ENCODE measurements at places on chromosomes 6 and 20. TPM values are rescaled to one million over a fixed set of nuclear protein-coding genes. Genes with fewer than 3 reads are reported as not detected.

FAM50B gene
- 12.0 TPM for total RNA-seq

TAGAP gene
- not detected for total RNA-seq

STX11 gene
- total RNA-seq, result not detected

CCN6 gene
- not detected for total RNA-seq

TGM3 gene
- 0.09 TPM for total RNA-seq

CBLN4 gene
- total RNA-seq, result not detected

SCUBE3 gene
- total RNA-seq, result 2.8 TPM

CENPW gene
- 9.3 TPM for total RNA-seq

EEF1A2 gene
- 0.79 TPM for total RNA-seq

FRK gene
- 1.7 TPM for total RNA-seq

DLK2 gene
- 0.63 TPM for total RNA-seq

TXLNB gene
- 1.9 TPM for total RNA-seq

SNAI1 gene
- total RNA-seq, result 0.47 TPM

POM121L2 gene
- total RNA-seq, result not detected

METTL24 gene
- total RNA-seq, result 0.16 TPM

HTR1E gene
- not detected for total RNA-seq

WFDC5 gene
- not detected for total RNA-seq

BPIFB1 gene
- total RNA-seq, result not detected

LY6G5B gene
- total RNA-seq, result 4.0 TPM

MAS1L gene
- total RNA-seq, result not detected

PRPF6 gene
- 65.7 TPM for total RNA-seq

GTF2H4 gene
- 10.3 TPM for total RNA-seq

JPH2 gene
- under 0.01 TPM for total RNA-seq

IRF4 gene
- total RNA-seq, result 0.63 TPM

TMEM74B gene
- not detected for total RNA-seq

RGS17 gene
- total RNA-seq, result 15.1 TPM

GHRH gene
- not detected for total RNA-seq

RNF144B gene
- total RNA-seq, result 0.79 TPM

MDC1 gene
- total RNA-seq, result 2.4 TPM

ULBP3 gene
- total RNA-seq, result 9.5 TPM

SLC26A8 gene
- not detected for total RNA-seq

SSTR4 gene
- total RNA-seq, result not detected

ROS1 gene
- total RNA-seq, result under 0.01 TPM

MTHFD1L gene
- 20.1 TPM for total RNA-seq

SLC32A1 gene
- not detected for total RNA-seq

OVOL2 gene
- not detected for total RNA-seq

GTSF1L gene
- not detected for total RNA-seq

LTB gene
- not detected for total RNA-seq

DDR1 gene
- 21.1 TPM for total RNA-seq

RAET1G gene
- total RNA-seq, result 10.5 TPM

PDE10A gene
- total RNA-seq, result 1.3 TPM

ZBTB22 gene
- total RNA-seq, result 34.4 TPM

ADGRG6 gene
- total RNA-seq, result 0.32 TPM

SEMG1 gene
- not detected for total RNA-seq

MARCKS gene
- total RNA-seq, result 26.4 TPM

SLC22A16 gene
- total RNA-seq, result not detected

MAS1 gene
- not detected for total RNA-seq

All from bronchial smooth muscle cell (primary cell).